ENCODE measurements at places on chromosomes 12 and 14.

DNA sequence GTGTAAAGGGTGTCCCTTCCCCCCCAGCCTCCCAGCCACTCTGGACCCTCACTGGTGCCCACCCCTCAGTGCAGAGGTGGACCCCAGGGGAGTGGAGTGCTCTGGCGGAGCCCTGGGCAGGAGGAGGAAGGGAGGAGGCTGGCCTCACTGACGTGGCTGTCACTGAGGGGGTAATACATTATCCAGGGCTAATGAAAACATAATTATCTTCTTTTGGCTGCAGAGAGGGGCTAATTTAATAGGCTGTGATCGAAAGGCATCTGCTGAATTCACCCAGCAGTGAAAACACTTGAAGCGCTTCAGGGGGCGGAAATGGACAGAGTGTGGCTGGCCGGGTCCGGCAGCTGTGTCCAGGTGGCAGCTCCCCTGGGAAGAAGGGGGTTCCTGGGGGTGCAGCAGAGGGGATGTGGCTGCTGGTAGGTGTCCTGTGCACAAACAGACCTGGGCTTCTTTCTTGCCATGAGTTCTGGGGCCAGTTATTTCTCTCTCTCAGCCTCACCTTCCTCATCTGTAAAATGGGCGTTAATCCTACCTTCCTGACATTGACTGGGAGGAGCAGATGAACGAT, 3.7 kb upstream of the NOS1 start:
- DNase-seq, result no peak

- no peak for DNase-seq
These were observed 201.1 kb downstream of the ITPR2 start for GRCh38 chr12:26631846-26632245.

DNA sequence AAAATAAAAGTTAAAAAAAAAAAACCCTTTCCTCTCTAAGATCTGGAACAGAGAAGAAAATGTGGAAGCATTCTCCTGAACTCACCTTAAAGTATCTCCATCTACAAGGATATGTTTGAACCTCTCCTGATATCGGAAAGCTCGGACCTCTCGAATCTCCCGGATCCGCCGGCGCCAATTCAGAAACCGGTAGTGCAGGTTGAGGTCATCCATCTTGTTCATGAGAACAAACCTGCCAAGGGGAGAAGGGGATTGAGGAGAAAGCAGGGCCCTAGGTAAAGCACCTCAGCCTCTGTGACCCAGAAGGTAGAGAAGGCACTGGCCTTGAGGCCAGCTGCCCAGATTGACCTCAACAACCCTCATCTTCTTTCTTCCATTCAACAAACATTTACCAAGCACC, 2.2 kb downstream of the SPRYD3 start:
- peak; percentile 49 for DNase-seq

- no peak for DNase-seq
These were observed 27.1 kb upstream of the PRMT8 start for GRCh38 chr12:3463921-3464320.

GRCh38 chr14:58072288-58073071, 79.5 kb downstream of the ARMH4 start:
- DNase-seq, result no peak

- DNase-seq, result no peak
These were observed 55.0 kb upstream of the BICD1 start for GRCh38 chr12:32051511-32052211.

- no peak for DNase-seq
These were observed 144.1 kb downstream of the RPAP3 start for GRCh38 chr12:47561746-47562145.

- DNase-seq, result no peak
These were observed 798.8 kb downstream of the SLC16A7 start for GRCh38 chr12:60394665-60395064.

GRCh38 chr12:100643246-100643645, 69.8 kb downstream of the GAS2L3 start:
- no peak for DNase-seq

DNA sequence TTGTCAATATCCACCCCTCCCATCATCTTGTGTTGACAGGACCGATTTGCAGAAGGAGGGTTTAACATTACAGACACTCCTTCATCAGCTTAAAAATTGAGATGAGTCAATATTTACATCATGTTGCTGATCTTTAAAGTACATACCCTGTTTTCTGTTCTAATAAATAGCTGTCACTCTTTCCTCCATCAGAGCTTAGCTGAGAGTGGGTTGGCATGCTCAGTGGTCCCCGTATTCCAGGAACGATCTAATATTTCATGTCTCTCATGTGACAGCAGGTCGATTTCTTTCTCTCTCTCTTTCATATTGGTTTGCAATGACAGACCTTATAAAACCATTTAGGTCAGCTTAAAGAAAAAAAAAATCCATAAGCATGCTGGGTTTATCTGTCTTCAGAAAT, 950.6 kb downstream of the GALC start:
- no peak for DNase-seq

DNA sequence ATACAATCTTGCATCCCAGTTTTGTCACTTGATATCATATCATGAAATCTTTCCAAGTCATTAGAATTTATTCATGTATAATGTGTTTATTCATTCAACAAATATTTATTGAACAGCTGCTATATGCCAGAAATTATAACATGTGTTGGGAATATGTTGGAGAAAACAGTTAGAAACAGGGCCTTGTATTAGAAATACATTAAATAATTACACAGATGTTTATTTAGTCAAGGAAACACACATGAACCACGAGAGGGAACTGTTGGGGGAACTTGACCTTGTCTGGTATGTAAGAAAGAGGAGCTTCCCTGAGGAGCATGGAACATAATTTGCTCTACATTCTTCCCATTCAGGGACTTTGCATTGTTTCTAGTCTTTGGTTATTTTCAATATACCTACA, 191.7 kb upstream of the FRMD6 start:
- no peak for DNase-seq

DNA sequence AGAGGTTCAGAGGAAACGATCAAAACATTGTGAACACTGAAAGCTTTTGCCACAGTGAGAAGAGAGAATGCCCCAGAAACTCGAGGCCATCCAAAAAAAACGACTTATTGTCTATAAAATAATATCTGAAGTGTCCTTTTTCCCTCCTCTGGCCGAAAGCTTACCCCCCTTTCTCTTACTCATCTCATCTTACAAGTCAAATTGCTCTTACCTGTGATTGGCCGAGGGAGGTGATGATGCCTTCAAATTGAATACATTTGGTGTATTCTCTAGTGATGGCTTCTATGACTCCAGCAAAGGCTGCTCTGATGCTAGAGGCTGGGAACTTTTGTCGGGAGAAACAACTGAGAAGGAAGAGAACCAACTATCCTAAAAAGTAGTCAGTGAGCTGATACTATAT, 90.7 kb downstream of the PTCSC3 start:
- no peak for DNase-seq

DNA sequence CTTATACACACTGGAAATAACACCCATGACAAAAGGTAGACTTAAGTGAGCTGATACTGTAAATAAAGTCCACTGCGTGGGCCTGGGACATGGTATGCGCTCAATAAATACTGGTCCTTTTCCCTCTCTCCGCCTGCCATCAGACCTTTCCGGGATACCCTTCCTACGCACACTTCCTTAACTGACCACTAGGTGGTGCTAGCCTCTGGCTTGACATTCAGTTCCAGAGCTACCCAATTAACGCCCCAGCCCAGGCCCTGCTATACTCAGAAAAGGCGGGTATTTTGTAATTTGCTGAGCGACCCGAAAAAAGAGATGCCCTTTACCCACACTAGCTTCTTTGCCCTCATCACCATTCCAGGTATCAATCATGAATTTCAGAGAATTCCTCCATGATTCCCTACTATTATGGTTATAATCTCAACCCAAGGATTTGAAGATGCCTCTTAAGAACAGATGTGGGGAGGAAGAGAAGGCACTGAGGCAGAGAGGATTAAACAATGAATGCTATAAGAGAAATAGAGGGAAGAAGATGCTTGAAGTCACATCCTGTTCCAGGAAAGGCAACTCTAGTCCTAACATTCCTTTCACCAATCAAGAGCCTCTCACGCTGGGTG, 3.9 kb upstream of the LRP1 start:
- DNase-seq, result peak; percentile 91

- no peak for DNase-seq
These were observed 317.9 kb downstream of the PCNX1 start for GRCh38 chr14:71225113-71225512.

GRCh38 chr12:89597770-89598169, 71.9 kb upstream of the POC1B start:
- DNase-seq, result no peak

GRCh38 chr14:23444314-23444713, 8.9 kb upstream of the MYH7 start:
- no peak for DNase-seq

DNA sequence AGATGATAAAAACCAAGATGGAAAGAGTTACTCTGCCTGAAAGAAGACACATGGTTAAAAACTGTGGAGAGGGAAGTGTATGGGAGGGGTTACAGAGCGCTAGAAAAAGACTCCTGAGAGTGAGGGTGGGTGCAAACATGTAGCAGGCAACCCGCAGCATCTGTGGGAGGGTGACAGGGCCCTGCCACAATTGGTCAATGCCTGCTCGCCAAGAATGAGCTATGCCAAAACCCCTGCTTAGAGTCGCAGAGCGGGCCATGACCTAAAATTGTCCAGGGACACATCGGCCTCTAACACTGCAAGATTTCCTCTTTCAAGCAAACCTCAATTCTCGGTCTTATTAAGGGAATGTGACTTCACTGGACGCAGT, 700 bp downstream of the PRKAG1 start:
- DNase-seq, result no peak

GRCh38 chr12:110369992-110370391, 33.5 kb downstream of the ANAPC7 start:
- DNase-seq, result no peak

- no peak for DNase-seq
These were observed 4.4 kb downstream of the C12orf54 start for GRCh38 chr12:48486679-48487078.

- no peak for DNase-seq
These were observed 14.6 kb upstream of the SP1 start for GRCh38 chr12:53365245-53365904.

- no peak for DNase-seq
These were observed 1585.3 kb upstream of the TMEM132C start for GRCh38 chr12:126681676-126682075.

DNA sequence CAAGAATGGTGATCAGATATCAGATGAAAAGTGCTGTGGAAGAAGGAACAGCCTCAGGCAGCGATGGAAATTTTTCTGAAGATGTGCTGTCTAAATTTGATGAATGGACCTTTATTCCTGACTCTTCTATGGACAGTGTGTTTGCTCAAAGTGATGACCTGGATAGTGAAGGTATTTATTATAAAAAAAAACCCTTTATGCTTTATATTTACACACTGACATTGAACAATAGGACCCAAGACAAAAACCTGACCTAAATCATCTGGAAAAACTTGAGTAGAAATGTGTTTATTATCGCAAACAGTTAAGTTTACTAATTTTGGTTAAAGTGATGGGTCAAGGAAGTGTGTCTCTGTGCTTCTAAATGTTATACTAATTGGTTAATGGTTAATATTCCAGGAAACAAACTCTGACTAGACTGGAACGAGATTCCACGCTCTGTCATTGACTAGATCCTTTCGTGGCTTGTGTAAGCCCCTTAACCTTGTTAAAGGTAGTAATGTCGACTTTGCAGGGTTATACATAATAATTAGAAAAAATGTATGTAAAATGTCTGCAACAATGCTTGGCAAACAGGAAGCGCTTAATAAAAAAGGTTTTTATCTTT, 62.7 kb downstream of the LRRK2 start:
- no peak for DNase-seq

DNA sequence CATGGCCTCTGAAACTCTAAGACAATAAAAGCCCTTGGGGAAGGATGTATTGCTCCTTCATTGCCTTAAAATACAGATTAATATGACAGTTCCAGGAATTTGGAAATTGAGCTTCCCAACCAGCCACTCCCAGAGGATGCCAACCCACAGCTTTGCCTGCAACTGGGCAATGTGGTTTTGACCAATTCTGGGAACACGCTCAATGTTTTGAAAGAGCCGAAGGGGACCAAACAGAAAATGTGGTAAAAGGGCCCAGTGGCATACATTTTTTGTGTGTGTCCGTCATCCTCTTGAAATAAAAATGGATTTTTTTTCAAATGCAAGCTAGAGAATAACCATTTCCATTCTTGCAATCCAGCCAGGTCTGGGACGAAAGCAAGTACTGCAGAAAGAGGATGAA, 88.3 kb upstream of the PLEKHG7 start:
- no peak for DNase-seq

DNA sequence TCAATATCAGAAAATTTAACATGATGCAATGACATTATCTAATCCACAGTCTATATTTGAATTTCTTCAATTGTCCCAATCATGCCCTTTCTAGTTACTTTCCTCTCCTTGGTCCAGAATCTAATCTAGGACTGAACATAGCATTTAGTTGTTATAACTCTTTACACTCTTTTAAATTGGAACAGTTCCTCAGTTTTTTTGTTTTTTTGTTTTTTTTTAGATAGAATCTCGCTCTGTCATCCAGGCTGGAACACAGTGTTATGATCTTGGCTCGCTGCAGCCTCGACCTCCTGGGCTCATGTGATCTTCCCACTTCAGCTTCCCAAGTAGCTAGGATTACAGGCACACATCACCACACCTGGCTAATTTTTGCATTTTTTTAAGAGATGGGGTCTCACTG, 63.1 kb downstream of the RERG start:
- no peak for DNase-seq

DNA sequence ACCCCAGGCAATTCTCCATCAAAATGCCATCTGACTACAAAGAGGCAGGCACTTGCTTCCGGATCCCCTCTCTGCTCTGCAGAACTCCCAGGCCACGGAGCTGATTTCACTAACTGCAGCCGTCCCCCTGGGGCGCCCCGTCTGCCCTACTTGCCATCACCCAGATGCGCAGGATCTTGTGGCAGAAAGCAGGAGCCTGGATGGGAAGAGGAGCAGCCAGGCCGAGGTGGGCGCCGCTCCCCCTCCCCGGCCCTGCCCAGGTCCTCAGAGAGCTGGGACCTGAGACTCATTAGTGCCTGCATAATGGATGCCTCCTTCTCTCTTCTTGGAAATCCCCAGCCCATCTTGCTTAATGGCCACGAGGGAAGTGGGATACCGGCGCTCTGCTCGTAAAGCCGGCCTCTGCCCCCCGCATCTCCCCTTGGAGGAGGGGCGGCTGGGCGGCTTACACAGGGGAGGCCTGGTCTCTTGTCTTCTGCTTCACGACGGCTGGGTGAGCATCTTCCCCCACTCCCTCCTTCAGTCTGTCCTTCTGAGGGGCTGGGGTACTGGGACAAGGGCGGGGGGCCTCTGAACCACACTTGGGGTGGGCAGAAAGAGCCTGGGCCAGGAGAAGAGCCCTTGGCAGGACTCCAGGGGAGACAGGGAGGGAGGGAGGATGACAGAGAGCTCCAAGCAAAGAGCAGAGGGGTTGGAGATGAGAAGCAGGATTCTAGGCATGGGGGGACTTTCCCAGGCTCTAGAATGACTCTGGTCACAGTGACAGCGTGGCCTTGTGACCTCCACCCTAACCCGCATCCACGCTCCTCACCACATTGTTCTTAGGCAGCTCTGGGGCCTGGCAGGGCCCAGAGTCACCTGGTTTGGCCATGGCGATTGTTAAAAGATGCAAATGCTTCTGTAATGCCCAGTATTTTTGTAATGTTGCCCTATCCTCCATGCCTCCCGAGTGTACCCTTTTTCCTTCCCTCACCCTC, 19.4 kb upstream of the EML1 start:
- peak; percentile 25 for DNase-seq

- no peak for DNase-seq
These were observed 490.1 kb downstream of the PCNX1 start for GRCh38 chr14:71397371-71397770.
